ENCODE measurements at places on chromosomes 2 and 18.

DNA sequence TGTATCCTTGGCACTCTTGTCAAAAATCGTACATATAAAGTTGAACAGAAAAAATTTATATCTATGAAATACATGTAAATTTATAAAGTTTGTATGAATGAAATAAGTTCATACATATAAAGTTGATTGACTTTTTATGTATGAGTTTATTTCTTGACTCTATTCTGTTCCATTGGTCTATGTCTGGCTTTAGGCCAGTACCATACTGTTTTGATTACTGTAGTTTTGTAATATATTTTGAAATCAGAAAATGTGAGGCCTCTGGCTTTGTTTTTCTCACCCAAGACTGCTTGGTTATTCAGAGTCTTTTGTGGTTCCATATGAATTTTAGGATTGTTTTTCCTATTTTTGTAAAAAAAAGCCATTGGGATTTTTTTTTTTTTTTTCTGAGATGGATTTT lies 41.8 kb upstream of the SP9 start:
- no peak for DNase-seq

GRCh38 chr2:238106698-238107524 lies 6.8 kb downstream of the ESPNL start:
- peak; percentile 70 for DNase-seq

DNA sequence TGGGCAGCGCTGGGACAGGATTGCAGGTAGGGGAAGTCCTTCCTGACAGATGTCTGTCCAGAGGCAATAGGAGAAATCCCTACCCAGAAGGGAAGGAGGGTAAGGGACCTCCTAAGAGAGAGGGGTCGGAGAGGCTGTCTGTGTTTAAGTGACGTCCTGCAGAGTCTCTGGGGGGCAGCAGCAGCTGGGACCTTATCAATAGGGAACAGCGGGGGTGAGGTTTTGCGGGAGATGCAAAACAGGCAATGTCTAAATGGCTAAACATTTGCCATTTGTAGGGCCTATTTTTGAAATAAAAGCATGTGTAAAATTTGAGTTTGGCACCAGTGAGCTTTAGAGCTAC lies 108.7 kb upstream of the HS6ST1 start:
- DNase-seq, result no peak

DNA sequence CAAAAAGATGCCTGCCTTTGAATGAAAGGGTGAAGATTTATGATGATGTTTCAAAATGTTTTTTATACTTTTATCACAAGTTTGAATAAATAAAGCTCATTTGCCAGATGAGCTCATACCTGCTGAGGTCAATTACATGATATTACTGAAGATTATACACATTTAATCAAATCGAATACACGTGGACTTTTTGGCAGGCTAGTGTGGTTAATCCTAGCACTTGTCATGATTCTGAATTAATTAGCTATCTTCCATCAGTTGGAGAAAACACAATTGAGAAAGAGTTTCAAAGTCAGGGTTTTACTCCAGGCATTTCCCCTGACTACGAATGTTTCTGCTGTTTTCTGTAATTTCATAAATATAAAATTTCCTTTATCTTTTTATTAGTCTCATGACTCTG lies 54.4 kb downstream of the LRPPRC start:
- DNase-seq, result no peak

DNA sequence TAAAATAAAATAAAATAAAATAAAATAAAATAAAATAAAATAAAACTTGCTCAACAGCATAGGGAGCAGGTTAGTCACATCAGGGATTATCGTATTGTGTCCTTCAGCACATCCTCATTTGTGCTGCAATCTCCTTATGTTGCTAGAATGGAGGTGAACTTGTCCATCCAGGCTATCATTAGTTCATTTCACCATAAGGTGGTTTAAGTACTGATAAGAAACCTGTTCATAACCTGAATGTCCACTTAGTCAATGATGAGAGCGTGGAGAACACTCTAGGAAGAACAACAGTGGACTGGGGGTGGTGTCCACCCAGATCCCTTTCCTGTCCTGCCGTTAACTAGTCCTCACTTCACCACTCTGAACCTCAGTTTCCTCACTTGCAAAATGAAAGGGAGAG lies 21.9 kb downstream of the DHRS9 start:
- no peak for DNase-seq

DNA sequence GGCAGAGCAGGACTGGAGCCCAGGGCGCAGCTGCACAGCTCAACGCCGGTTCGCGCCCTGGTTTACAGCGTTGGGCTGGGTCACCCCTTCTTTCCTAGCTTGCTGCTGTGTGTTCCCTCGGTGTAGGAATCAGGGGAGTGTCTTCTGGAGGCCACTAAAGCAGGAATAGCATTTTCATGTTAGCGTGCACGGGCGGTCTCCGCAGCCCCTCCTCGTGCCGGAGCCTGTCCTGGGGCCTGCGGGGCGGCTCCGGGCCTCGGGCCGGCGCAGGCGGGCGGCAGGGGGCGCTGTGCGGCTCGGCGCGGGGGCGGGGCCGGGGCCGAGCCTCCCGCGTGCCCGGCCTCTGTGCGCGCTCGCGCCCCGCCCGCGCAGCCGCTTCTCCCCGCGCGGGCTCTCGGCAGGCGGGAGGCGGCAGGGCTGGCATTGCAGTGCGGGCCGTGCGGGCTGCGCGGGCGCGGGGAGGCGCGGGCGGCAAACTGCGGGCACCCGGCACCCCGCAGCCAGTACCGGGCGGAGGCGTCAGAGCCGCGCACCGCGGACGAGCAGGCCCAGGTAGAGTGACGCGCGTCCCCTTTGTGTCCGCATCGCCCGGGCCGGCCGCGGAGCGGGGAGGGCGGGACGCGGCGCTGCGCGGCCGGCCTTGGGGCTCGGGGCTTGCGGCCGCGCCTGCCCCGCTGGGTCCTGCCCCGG lies at the start of gene RNF144A:
RNF144A (plus strand) TSS at position 342 of the 690 bp plus-strand sequence. CDS start 79,515 bp downstream, outside the sequence.
- peak; percentile 95 for DNase-seq

- DNase-seq, result no peak
These were observed 176.4 kb upstream of the RAB6C start for GRCh38 chr2:129803032-129803431.

DNA sequence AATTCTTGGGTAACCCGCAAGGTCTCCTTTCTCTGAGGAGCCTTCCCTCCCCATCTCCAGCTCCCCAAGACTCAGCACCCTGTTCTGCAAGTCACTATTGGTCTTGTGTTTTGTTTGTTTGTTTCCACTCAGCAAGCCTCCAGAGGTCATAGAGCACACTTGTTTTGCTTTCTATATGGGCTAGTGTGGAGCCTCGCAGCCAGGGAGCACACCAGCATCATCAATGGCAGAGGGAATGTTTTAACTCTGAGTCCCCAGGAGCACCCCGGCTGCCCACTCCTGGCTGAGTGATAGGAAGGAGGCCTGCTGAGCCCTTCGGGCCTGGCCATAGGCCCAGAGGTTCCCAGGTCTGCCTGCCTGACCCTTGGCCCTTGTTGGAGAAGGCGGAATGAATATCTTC lies 36.6 kb downstream of the GLI2 start:
- DNase-seq, result no peak

Data from GM20000 (cell line).